Fibroblast of lung (primary cell): ENCODE measurements at places on chromosomes 7 and 10. TPM values are rescaled to one million over a fixed set of nuclear protein-coding genes. Genes with fewer than 3 reads are reported as not detected.

The NUTM2E gene
- total RNA-seq = under 0.01 TPM in 1 of 2 replicates, not detected in the other

The HMX3 gene
- not detected in 2 replicates for total RNA-seq

The HPS1 gene
- total RNA-seq = 28.8 and 44.6 TPM in 2 replicates

The PRLHR gene
- total RNA-seq = not detected in 2 replicates

DNA sequence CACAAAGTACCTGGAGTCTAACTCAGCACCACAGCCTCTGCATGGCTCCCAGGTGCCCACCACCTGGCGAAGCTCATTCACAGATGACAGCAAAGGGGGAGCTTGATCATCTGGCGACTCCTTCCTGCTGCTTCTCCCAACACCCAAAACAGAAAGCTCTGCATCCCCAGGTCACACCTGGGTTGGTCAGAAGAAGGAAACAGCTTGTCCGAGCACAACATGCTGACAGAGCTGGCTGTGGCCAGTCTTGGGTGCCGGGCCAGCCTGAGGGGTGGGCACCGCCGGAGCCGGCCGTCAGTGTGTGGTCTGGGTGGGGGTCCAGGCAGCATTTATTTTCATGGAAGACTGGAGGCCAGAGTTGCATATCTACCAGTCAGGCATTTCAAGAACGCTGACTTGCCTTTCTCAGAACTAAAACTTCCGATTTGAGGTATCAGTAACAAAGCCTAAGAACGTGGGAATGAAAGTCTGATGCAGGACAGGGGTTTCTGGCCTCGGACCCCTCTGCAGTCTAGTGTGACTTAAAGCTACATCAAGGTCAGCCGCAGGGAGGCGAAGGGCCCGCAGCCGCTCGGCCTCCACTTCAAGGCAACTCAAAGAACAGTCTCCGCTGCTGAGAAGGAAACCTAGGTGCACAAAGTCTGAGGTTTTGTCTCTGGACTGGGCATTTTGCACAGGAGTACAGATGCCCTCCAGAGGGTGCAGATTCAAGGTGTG lies 109.6 kb downstream of the CYTH3 start:
- H3K36me3 ChIP-seq = peaks cover 24% of the 10 kb centered on the region
- no peak overlapping the region for H3K4me3 ChIP-seq
- peak overlapping the region; percentile 40 for H3K27ac ChIP-seq
- DNase-seq = no peak
- H3K4me1 ChIP-seq = peaks cover 19% of the 10 kb centered on the region

DNA sequence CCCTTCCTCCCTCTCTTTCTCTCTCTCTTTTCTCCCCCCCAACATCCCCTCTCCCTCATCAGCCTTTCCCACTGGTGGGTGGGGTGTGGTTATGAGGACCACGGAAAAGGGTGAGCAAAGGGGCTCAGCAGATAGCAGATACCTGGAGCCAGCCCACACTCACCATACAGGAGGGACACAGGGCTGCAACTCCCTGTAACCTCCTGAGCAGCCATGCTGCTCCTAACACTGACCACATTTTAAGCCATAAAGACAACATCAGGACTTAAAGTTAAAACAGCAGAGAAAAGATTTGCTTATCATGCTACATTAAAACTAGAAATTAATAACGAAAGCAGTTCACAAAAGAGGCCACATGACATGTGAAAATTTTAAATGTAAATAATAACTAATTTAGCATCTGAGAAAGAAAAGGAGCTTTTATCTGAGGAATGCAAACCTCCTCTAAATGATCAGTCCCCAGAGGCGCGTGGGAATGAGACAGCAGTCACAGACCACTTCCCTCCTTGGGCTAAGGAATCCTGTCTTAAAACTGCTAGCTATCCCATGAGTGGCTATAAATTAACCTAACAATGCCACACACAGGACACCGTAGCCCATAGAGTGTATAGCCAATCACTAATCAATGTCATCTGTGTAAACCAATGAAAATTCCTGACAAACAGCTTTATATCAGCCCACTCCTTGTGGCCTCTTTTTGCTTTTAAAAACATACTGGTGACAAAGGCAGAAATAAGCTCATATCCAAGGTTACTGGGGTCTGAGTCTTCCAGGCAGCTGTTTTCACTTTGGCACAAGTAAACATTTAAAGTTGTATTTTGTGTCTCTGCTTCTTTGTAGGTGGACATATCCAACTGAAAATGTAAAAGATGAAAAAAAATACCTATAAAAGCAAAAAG lies 33.3 kb downstream of the PKD1L1 start:
- H3K27me3 ChIP-seq = no peaks in the 10 kb centered on the region
- H3K36me3 ChIP-seq = no peaks in the 10 kb centered on the region
- no peak for DNase-seq

DNA sequence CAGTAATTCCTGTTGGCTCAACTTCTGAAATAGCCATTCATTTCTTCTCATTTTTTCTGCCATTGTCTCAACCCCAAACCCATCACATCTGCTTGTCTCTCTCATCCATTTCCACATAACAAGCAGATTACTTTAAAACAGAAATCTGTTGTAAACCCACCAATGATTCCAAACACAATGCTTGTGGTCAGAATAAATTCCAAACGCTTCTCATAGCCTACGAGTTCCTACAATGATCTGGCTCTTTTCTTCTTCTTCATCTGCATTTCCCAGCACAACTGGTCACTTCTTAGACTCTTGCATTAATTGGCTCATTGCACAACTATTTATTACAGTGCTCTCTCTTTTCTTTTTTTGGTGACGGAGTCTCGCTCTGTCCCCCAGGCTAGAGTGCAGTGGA lies 364.1 kb downstream of the GATA3 start:
- H3K4me3 ChIP-seq = no peak overlapping the region
- no peaks in the 10 kb centered on the region for H3K27me3 ChIP-seq
- no peaks in the 10 kb centered on the region for H3K4me1 ChIP-seq
- DNase-seq = peak; percentile 97
- no peaks in the 10 kb centered on the region for H3K36me3 ChIP-seq
- H3K27ac ChIP-seq = no peak overlapping the region

DNA sequence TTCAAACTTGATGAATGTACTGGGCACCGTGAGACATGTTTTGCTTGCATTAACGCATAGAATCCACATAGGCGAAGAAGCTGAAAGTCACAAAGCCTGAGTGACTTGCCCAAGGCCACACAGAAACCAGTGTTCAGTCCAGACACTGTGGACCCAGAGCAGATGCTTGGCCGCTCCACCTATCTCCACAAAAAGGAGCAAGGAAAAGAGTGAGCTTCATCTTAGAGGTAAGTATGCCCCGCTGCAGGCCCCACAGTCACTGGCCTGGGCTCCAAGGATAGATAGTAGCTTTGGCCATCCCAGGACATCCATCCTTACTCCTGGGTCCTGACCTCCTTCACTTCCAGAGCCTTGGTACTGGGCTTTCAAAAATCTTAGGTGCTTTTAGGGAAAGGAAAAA lies 60.1 kb upstream of the SAMD8 start:
- no peak overlapping the region for H3K4me3 ChIP-seq
- no peaks in the 10 kb centered on the region for H3K36me3 ChIP-seq
- no peaks in the 10 kb centered on the region for H3K27me3 ChIP-seq
- no peak for DNase-seq

DNA sequence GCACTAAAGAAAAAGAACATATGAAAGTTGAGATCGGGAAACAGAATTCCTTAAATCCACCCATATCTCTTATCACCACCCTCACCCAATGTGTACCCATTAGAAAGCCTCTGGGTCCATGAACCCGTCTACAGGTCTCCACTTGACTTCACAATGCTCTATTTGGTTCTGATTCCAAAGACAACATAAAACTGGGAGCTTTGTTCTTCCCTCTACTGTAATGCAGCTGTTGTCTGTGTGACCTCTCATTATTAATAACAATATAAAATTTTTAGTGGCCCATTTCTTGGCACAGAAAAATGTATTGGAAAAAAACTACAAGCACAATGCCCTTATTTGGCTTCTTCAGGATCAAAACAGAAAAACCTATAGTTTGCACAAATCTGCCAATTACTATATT lies 30.0 kb downstream of the DOCK4 start:
- no peaks in the 10 kb centered on the region for H3K36me3 ChIP-seq
- no peaks in the 10 kb centered on the region for H3K4me1 ChIP-seq
- H3K27ac ChIP-seq = no peak overlapping the region
- H3K27me3 ChIP-seq = no peaks in the 10 kb centered on the region
- H3K4me3 ChIP-seq = no peak overlapping the region
